Ammon's horn (tissue), 1 donor: ENCODE measurements at places on chromosomes 7 and 10.

DNA sequence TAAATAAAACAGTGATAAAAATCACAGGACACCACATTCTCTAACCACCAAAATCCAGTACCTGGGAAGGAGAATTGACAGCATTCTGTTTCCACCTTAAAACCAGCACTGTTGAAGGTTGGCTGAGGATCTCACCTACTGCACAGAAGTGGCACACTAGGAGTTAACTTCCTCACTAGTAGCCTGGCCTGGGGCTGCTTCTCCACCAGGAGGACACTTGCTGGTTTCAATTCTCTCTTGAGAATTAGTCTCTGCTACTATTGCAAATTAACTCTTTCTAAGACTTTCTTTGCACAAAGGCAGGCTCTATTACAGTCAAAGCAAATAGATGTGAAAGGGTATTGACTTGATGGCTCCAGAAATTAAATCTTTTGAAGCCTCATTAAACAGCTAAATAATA, 2.3 kb upstream of the CTTNBP2 start:
- DNase-seq = peak; percentile 31

GRCh38 chr7:76185187-76185896, 16.4 kb upstream of the SRRM3 start:
- no peak for DNase-seq

DNA sequence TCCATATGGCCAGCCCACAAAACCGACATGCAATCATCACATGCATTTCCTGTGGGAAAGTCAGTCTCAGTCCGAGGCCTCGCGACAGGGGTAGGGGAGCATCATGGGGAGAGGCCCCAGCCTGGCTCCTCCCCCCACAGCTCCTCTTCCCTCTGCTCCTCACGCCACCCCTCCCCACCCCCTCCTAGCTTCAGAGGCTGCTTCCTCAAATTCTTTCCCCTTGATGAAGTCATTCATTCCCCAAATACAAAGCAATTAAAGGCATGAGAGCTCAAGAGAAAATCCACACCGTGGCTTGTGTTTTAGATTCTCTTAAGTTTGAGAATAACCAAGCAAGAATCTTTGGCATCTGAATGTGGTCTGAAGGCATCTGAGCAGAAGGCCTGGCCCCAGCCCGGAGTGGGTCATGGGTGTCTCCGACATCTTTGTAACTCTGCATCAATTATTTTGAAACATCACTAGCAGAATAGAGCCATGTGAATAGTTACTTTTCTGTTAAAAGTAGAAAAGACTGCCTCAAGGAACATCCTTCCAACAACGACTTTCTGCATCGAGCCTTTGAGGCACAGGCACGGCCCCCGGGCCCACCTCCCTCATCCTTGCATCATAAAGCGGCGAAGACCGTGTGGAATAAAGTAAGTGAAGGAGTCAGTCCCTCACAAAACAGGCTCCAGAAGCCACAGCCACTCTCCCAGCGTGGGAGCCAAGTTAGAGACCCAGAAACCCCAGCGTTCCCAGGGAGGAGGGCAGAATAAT, 90.9 kb downstream of the DIP2C start:
- no peak for DNase-seq

- no peak for DNase-seq
Measured at GRCh38 chr7:17043012-17043877, 161.5 kb upstream of the AGR3 start.

DNA sequence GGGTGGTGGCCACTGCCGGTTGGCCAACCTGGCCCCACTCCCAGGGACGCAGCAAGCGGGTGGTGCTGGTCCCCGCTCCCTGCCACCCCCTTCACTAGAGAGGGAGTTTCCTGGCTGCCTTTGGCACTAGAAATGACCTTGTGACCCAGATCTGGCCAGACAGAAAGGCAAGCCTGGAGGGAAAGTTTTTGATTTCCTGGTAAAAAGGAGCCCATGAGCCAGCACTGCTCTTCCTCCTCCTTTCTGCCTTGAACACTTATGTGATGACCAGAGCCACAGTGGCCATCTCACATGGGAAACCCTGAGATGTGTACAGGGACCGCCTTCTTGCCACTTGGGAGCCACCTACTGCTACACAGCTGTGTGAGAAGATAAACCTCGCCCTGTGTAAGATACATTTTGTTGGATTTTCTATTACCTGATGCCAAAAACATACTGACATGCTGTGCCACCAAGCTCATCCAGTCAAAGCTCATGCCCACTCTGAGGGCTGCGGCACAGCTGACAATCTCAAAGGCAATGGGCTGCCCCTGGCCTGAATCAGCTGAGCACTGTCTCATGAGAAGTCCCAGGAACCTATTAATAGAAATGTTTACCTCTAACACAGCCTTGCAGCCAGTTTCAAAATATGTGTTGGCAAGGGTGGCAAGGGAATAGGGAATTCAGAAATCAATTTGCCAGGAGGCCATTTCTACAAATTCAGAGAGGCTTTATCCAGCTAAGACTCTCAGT, 94.0 kb downstream of the CYTH3 start:
- no peak for DNase-seq

- no peak for DNase-seq
Measured at GRCh38 chr10:64363687-64364086, 842.5 kb downstream of the REEP3 start.

GRCh38 chr7:16562456-16563220, 36.0 kb downstream of the LRRC72 start:
- no peak for DNase-seq

DNA sequence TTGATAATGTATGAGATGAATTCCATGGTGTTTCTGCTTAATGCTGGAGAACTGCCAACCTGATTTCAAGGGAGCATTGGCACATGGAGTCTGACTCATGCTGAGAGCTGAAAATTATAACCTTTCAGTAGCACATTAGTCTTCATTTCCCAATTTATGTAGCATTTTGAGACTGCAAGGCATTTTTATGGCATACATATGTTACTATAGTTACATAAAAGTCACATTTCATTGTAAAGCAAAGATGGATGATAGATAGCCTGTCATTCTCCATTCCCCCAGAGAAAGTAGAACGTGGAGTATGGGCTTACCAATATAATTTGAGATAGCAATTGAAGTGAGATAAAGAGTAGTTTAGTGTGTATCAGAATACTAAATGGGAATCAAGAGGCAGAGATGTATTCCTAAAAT, 103.1 kb downstream of the SLC16A9 start:
- DNase-seq = peak; percentile 48

- DNase-seq = no peak
Measured at GRCh38 chr7:10734595-10734994, 239.1 kb upstream of the PHF14 start.

DNA sequence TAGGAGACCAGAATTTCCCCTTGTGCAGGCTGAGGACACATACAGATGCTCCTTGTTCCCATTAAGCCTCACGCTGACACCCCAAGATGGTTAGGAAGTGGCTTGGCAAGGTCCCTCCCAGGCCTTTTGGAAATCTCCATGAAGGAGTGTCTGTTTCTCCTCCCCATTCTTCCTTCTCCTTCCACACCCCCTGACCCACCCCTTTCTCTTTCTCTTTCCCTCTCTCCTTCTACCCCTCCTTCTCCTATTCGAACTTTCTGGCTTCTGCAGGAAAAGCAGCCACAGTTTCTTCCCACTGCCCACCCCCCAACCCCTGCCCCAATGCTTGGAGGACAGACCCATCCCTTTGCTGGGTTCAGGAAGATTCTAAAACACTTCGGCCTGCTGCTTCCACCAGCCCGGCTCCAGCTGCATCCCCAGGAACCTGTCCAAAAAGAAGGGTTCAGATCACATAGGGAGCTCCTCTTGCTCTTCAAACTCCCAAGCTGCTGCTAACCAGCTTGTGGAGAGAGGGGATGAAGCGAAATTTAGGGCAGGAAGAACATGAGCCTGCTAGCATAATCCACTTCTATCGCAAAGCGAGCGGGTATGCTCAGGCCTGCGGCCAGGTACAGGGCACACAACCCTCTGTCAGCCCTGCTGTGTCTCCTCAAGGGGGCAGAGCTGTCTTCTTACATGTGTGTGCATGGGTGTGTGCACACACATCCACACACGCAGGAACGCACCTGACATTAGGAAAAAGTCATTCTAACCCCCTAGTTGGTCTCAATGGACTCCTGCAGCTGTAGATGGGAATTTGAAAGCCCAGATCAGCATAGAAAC, 80.4 kb downstream of the PPP1R3C start:
- DNase-seq = peak; percentile 40

- DNase-seq = peak; percentile 74
Measured at GRCh38 chr7:124032369-124033094, at the start of gene TMEM229A. Gene TMEM229A (minus strand): TSS chr7:124033067. CDS start chr7:124033003, 64 bp downstream.

- no peak for DNase-seq
Measured at GRCh38 chr7:30846378-30846777, 65.3 kb upstream of the AQP1 start.

DNA sequence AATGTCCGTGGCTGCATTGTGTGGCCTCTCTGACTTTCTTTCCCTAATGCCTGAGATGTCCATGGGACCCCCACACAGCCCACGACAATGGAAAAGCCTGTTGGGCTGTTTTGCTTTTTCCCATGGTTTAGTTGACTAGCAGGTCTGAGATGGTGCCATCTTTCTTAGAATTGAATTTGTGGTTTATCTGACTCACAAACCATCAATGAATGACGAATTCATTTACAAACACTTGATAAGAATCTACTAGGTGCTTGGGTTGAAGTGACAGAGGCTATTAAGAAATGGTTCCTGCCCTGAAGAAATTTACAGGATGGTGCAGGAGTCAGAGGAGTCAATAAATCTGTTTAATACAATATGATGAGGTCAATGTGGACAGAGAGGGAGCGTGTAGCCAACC, 75.4 kb downstream of the OTUD1 start:
- DNase-seq = no peak

DNA sequence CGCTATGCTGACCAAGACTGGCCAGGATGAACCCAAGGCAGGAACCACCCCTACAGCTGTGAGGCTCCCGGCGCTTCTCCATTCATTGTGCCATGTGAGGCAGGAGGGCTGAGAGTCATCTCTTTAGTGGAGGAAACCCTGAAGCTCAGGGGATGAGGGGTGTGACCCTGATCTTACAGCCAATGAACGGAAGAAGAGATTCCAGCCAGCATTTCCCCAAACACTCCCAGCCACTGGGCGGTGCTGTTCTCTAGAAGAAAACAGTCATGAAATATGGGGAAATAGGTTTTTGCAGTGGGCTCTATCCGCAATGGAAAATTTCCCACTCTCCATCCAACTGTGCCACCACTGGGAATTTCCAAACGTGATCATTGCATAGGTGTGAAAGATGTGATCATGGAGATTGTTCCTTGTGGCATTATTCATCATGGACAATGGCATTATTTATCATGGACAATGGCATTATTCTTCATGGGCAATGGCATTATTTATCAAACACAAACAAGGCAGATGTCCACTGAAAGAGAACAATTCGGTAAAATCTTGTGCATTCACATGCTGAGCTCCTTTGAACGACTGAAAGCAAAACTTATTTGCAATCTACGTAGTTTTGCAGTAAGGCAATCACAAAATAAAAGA, 14.0 kb upstream of the SLC18A2 start:
- DNase-seq = no peak

- DNase-seq = no peak
Measured at GRCh38 chr10:114337510-114338462, 66.5 kb downstream of the AFAP1L2 start.

GRCh38 chr7:101129603-101130117, 2.8 kb downstream of the SERPINE1 start:
- no peak for DNase-seq

DNA sequence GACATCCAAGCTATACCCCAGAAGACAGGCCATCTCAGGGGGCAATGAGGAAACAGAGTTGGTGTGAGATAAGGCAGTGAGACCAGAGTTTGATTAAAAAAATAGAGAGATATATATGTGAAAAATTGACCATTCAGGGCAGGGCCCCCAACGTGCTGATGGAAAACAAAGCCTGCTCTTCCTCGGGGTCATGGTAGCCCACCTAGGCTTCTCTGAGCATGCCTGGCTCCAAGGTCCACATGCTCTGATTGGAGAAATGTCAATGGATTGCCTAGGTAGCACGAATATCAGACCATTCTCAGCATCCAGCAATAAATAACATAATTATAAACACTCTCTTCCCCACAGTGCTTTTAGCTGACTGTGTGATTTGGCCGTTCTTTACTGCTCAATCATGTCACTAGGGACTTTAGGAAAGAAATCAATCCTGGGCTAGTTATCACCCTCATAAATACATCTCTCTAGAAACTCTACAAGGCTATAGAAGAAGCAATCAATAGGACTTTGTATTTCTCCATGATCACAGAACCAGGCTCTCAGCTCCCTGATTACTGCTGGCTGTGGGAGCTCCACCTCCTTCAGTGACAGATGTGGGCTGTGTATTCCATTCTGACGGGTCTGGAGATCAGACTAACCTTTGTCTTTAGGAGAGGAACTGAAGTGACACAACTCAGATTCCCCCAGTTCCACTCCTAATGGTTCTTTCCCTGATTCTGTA, 766.4 kb downstream of the GRID1 start:
- DNase-seq = peak; percentile 73

GRCh38 chr10:53754596-53755250, 982.1 kb upstream of the MBL2 start:
- DNase-seq = no peak

DNA sequence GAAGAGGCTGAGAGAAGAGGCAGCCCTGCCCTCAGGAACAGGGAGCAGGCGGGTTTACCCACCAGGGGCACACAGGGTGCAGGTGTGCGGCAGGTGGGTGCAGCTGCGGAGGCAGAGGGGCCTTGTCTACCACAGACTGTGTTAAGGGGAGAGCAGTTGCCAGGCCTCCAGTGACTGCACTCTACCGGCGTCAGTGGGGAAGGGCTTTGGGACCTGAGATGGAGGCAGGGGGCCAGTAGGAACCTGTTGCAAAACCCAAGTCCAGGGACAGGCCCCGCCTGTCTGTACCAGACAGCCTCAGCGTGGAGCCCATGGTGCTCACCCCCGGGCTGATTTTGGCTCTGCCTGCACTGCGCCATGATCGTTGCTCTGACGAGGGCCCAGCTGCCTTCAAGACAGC, 507.6 kb upstream of the FOXK1 start:
- no peak for DNase-seq

DNA sequence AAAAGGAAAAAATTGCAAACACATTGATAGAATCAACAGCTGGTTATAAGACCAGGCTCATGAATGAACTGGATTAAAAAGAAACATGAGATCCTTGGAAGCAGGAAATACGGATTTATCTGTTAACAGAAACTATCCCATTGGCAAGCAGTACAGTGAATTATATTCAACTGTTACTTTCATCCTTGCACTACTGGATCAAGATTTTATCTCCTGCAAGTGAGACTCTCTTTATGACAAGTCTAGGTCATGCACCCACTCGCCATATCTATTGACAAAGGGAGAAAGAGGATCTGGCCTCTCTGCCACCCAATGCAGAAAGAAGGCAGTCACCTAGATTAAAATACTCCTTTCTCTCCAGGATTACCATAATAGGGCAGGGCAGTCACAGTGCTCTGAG, 41.4 kb downstream of the CSTF2T start:
- no peak for DNase-seq

DNA sequence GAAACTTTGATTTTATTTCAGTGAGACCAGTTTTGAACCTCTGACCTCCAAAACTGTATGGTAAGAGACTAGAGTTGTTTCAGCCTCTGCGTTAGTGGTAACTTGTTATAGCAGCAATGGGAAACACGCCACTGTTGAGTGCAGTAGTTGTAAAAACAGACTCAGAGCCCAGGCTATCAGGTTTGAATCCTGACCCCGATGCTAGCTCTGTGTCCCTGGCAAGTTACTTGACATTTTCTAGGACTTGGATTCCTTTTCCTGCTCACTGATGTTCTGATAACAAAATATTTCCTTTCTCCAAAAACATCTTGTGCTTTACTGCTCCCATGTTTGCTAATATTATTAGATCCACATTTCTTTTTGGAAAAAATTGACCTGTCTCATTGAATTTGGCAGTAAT, 131.0 kb downstream of the PLXDC2 start:
- DNase-seq = no peak

GRCh38 chr10:14751014-14751896, 23.4 kb downstream of the FAM107B start:
- peak; percentile 24 for DNase-seq
